ENCODE measurements at places on chromosomes 1 and 21.

GRCh38 chr1:205858141-205858961 is 8.4 kb upstream of the PM20D1 start:
- no peak for DNase-seq

GRCh38 chr1:192914092-192914491 is 105.3 kb downstream of the RGS2 start:
- DNase-seq, result no peak

DNA sequence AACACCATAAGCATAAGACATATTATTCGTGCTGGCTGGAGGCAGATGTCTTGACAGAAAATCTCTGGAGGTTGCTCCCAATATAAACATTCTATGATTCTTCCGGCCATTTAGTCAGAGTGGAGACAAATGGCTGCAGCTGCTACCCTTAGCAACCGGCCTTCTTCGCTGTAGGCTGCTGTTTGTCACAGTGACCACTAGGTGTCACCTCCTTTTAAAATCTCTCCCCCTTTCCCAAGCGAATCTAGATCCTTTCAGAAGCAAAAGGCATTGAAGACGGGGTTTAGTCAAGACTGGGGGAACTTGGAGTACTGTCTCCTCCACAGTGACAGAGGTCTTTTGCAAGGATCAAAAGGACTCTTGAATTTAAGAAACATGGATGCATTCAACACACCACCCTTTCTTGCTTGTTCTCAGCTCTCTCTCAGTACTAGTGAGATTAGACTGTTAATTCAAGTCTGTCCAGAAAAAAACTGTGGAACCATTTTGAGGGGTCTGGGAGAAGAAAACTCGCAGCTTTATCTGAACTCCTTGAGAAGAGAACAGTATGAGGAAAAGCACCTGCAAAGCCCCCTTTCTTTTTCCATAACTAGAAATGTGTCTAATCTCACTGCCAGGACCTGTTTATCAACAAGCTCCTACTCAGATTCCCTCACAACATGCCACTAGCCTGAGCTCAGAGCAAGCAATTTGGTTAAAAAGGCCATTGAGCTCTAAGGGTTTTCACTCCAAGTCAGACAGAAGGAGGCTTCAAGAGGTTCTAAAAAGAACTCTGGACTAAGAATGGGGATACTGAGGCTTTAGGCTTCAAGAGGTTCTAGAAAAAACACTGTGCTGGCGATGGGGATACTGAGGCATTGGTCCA is 408.3 kb upstream of the PLXNA2 start:
- DNase-seq, result no peak

GRCh38 chr1:229370601-229371021 is 27.8 kb upstream of the CCSAP start:
- DNase-seq, result no peak

GRCh38 chr1:160307118-160307791 is 22.3 kb upstream of the PEX19 start:
- DNase-seq, result no peak

DNA sequence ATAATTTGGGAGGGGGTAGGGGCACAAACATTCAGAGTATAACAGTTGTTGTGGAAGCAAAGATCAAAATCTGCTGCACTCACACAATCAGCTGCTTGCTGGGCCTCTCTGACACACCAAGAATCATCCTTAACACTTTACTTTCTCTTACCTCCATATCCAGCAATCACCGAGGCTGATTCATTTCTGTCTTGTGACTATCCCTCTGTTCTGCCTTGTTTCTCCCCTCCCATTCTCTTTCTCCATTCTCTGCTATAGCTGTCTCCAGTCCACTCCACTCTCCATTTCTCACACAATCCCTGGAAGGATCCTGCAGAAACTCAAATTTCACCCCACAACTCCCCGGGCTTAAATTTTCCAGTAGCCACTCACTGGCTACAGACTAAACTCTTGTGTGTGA is 91.8 kb upstream of the NGF start:
- no peak for DNase-seq

DNA sequence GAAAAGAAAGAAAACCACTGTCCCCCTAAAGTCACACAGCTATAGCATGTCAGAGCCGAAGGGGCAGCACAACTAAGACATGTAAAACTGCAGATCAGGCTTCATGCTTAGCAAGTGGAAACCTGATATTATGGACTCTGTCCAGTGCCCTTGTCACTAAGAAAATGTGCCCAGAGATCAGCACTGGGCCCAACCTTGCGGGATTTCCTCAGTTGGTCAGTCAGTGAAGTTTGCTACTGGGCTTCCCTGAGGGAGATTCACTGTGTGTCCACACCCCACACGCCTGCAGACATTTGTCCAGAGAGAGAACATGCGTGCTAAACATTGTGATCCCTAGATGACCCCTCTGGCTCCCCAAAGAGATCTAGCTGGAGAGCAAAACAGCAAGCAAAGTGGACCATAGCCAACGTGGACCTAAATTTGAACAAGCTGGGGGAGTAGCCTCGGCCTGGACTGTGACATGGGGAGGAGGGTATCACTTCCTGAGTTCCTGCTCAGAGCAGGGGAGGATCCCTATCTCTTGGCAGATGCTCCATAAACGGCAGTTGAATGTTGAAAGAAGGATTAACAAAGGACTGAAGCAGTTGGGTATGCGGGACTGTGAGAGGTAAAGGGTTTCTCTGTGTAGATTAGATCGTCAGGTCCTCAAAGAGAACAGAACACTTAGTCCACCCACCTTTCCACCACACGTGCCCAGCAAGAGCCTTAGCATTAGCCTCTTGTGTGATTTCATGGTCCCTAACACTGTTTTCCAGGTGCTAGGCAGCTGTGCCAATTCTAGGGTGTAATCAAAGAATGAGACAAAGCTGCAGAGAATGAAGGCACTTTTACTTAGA is 53.6 kb downstream of the GLUL start:
- DNase-seq, result no peak

- DNase-seq, result no peak
These were observed 503.9 kb upstream of the USP24 start for GRCh38 chr1:55718758-55719671.

DNA sequence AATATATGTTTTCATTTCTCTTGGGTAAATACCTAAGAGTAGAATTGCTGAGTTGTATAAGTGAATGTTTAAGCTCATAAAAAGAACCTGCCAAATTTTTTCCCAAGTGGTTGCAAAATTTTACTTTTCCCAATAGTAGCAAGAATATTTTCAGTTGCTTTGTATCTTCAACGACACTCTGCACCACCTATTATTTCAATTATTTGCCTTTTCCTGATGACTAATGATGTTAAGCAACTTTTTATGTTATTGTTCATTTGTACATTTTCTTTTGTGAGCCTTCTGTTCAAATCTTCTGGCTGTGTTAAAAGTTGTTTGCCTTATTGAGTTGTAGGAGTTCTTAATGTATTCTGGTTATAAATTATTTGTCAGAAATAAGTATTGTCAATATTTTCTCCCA is 299.1 kb upstream of the NRIP1 start:
- DNase-seq, result no peak

- DNase-seq, result no peak
These were observed 22.9 kb upstream of the NDC1 start for GRCh38 chr1:53860967-53861411.

DNA sequence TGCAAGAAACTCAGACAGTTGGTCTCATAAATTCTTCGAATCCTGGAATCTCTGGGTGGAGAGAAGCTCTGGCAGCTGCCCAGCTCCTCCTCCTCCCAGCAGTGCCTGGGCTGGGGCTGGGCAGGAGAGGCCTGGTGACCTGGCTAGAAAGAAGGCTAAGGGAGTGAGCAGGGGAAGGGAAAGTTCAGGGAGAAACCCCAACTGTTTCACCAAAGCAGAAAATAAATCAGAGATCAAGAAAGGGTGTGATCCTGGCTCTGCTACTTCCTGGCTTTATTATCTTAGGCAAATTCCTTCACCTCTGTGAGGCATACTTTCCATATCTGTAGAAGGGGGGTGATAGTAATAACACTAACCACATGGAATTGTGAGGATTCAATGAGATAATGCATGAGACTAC is 8.8 kb upstream of the COL16A1 start:
- DNase-seq, result no peak

DNA sequence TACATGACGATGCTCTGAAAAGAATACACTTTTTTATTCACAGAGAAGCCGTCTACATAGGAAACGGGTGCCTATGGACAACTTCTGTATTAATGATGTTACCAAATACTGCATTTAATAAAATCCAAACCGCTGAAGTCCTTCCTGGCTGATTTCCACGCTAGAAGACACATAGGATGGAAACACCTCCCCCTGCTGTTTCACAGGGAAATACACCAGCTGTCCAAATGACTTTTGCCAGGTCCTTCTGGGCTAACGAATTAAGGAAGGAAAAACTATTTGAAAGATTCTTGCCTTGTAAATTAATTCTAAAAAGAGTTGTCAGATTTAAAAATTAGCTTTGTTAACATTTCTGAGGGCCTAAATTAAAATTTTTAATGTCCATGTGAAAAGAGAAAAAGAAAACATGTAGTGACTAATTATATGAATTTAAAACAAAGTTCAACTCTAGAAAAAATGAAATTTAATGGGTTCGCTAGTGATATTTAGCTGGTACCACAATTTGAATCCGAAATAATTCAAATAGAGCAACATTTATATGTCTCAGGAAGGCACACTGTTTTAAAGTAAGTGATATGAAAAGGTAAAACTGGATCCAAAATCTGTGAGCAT is 146.0 kb downstream of the RERE start:
- DNase-seq, result no peak

GRCh38 chr21:44269090-44269489 is 7.4 kb upstream of the DNMT3L start:
- DNase-seq, result no peak

- DNase-seq, result no peak
These were observed 17.7 kb downstream of the TCP10L start for GRCh38 chr21:32567626-32568025.

DNA sequence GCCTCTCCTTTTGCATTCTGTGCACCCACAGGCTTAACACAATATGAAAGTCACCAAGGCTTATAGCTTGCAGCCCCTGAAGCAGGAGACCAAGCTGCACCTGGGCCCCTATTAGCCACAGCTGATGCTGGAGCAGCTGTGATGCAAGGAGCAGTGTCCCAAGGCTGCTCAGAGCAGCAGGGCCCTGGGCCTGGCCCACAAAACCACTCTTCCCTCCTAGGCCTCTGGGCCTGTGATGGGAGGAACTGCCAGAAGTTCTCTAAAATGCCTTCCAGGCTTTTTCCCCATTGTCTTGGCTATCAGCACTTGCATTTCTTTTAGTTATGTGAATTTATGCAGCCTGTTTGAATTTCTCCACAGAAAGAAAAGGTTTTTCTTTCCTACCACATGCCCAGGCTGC is 89.5 kb upstream of the KCTD3 start:
- no peak for DNase-seq

DNA sequence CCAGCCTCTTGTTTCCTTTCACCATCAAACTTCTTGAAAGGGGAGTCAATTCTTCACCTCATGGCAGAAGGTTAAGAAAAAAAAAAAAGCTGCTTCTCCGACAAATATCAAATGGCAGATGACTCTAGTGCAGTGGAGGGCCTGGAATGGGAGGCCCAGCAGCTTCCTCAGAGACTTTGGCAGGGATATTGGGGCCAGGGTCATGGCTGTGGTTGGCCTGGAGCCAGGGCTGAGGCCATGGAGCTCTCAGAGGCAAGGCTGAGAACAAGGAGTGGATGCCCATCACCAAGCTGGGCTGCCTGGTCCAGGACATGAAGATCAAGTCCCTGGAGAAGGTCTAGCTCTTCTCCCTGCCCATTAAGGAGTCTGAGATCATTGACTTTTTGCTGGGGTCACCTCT is 18.7 kb downstream of the MTF1 start:
- DNase-seq, result no peak

DNA sequence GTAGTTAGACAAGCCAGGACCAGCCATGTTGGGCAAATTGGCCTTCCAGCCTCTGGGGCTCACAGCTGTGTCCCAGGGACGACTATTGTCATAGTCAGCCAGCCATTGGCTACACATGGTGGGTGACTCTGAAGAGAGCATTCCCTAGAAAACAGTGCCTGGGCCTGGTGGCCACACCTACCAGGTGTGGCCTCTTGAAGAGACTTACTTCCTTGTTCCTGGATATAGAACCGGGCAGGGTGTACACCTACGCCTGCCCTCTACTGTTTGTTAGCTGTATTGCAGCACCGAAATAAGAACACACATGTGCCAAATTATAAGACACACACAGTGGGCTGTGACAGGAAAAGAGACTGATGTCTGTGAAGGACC is 134.6 kb upstream of the ARHGEF16 start:
- no peak for DNase-seq

DNA sequence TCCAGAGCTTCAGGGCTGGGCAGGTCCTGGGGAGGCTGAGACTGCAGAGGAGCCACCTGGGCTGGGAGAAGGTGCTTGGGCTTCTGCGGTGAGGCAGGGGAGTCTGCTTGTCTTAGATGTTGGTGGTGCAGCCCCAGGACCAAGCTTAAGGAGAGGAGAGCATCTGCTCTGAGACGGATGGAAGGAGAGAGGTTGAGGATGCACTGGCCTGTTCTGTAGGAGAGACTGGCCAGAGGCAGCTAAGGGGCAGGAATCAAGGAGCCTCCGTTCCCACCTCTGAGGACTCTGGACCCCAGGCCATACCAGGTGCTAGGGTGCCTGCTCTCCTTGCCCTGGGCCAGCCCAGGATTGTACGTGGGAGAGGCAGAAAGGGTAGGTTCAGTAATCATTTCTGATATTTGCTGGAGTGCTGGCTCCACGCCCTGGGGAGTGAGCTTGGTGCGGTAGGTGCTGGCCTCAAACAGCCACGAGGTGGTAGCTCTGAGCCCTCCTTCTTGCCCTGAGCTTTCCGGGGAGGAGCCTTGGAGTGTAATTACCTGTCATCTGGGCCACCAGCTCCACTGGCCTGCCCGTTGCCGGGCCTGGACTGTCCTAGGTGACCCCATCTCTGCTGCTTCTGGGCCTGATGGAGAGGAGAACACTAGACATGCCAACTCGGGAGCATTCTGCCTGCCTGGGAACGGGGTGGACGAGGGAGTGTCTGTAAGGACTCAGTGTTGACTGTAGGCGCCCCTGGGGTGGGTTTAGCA is 9.3 kb downstream of the MYBPH start:
- no peak for DNase-seq

- DNase-seq, result no peak
These were observed 61.8 kb upstream of the DAB1 start for GRCh38 chr1:57485643-57486042.

- DNase-seq, result no peak
These were observed 4.5 kb upstream of the CD101 start for GRCh38 chr1:116997066-116997465.

DNA sequence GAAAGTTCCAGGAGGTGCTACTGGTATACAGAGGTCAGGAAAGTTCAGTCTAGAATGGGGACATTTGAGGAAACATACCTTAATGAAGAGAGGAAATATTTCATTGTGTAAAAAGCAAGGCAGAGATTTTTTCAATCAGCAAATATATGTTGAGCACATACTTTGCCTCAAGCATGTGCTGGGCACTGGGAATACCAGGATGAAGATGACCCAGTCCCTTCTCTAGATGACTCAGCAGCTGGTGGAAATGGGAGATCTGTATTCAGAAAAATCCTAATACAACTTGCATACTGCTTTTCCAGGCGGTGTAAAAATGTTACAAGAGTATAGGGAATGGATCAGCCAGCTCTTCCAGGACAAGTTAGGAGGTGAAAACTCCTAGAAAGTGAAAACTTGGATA is 229.3 kb downstream of the FGGY start:
- no peak for DNase-seq

All from stimulated activated CD8-positive, alpha-beta memory T cell treated with anti-CD3 and anti-CD28 coated beads, Interleukin-4, amount 100 ng/mL, for 4 hours (primary cell).